ENCODE measurements at places on chromosomes 16 and 17.

DNA sequence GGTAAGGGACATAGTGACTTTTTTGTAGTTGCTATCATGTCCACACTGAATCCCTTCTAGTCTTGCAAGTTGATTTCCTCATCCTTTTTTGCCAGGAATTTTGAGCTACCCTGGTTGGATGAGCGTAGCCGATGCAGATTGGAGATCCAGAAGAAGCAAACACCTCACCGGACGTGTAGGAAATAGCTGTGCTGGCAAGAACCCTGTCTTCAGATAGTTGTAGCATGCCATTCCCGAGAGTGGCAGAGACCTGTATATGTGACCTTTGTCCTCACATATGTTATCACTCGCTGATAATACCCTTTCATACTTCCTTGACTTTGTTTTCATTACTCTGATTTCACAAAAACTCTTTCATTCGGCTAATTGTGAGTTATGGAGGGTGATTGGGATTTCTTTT is 6.2 kb upstream of the CASC3 start:
- DNase-seq = no peak

DNA sequence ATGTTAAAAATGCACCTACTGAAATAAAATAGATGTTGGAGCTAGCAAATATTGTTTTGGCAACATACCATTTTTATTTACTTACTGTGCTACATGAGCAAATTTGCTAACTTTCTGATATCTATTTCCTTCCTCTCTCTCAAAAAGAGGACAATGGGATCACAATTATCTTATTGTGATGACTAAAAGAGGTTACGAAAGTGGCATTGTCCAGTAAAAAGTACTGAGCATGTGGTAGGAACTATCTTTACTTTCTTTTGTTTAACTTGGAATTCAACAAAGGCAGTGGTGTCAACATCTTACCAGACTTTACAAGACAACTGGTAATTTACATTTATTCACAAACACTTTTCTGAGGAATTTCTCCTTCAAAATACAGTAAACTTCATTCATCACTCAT is 1542.6 kb upstream of the CDH8 start:
- no peak for DNase-seq

DNA sequence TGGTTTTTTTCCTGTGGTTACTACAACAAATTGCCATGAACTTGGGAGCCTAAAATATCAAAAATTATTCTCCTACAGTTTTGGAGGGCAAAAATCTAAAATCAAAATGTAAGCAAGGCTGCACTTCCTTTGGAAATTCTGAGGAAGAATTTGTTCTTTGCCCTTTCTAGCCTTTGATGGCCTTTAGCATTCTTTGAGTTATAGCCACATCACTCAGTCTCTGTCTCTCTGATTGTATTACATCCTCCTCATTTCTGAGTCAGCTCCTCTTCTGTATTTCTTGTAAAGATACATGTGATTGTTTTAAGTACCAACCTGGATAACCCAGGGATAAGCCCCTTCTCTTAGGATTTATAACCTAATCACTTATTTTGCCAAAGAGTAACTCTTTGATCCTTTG is 282.0 kb downstream of the BCAS3 start:
- no peak for DNase-seq

- DNase-seq = no peak
Observed at GRCh38 chr17:39252788-39253460, 27.2 kb upstream of the STAC2 start.

- DNase-seq = no peak
Observed at GRCh38 chr17:36849871-36850348, 87.4 kb upstream of the LHX1 start.

GRCh38 chr16:55372792-55373488 is 48.9 kb downstream of the IRX6 start:
- no peak for DNase-seq

DNA sequence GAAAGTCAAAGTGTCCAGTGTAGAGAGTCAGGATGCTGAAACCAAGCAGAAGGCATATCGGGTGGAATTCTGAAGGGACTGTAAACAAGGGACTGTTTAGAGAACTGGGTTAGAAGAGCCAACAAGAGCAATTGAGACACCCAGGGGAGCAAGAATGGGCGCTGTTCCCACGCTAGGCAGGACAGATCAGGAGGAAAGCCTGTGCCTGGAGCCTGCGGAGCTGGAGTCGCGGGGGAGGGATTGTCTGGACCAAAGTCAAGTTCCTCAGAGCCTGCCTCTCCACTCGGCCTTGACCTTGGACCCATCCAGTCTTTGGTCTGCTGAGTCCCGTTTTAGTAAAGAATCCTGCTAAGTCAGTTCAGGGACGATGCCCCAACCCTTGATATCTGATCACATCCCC is 14.7 kb upstream of the KLHL36 start:
- no peak for DNase-seq

- no peak for DNase-seq
Observed at GRCh38 chr17:34024386-34024785, 230.7 kb upstream of the CCL2 start.

- no peak for DNase-seq
Observed at GRCh38 chr16:19708296-19709205, 9.5 kb downstream of the KNOP1 start.

GRCh38 chr16:56286809-56287208 is 95.5 kb downstream of the GNAO1 start:
- DNase-seq = no peak

DNA sequence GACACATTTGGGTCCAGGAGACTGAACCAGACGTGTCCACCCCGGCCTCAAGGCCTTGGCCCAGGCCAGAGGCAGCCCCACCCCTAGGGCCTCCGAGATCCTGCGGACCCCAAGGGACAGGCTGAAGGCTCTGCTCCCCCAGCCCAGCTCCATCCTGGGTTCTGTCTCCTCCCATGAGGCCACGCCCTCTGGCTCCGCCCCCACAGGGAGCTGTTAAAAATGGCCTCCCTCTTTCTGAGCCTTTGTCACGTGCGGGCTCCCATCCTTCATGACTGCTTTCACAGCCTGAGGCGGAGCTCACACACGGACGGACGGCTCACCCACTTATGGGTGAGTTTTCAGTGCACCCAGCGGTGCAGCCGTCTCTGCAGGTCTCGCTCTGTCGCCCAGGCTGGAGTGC is 6.5 kb upstream of the CACNA1H start:
- no peak for DNase-seq

DNA sequence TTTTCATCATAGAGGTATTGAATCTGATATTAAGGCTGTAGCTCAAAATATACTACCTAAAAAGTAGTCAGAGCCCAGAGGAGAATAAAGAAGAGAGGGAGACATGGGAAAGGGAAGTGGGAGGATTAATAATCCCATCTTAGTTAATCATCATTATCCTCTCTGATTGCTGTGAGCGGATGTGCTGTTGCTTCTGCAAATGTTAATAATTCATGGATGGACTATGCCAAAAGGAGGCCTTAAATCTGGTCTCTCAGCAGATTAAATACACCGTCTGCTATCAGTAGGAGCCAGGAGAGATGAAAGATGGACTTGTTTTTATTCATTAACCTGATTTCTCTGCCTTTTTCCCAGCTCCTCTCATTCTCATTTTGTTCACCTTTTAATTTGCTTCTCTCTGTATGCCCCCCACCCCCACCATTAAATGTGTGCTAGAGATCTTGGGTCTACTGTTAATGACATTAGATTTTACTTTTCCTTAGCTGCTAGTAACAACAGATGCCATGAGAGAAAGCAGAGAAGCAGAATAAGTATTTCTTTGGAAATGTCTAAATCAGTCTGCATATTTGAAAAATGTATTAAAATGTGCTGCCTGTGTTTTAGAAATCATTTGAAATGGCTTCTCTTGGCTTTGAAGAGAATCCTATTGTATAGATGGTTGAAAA is 44.2 kb downstream of the NUP93 start:
- DNase-seq = no peak

GRCh38 chr16:69166946-69167930 is 19.7 kb upstream of the SNTB2 start:
- no peak for DNase-seq

GRCh38 chr16:14278749-14279148 is 207.6 kb downstream of the MRTFB start:
- DNase-seq = no peak

DNA sequence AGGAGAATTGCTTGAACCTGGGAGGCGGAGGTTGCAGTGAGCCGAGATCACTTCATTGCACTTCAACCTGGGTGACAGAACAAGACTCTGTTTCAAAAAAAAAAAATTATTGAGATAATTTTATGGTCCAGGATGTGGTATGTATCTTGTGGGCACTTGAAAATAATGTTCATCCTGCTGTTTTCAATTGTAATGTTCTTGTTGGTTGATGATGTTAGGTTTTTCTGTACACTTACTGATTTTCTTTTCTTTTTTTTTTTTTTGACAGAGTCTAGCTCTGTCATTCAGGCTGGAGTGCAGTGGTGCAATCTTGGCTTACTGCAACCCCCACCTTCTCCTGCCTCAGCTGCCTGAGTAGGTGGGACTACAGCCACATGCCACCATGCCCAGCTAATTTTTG is 29.7 kb downstream of the TBX21 start:
- DNase-seq = no peak

DNA sequence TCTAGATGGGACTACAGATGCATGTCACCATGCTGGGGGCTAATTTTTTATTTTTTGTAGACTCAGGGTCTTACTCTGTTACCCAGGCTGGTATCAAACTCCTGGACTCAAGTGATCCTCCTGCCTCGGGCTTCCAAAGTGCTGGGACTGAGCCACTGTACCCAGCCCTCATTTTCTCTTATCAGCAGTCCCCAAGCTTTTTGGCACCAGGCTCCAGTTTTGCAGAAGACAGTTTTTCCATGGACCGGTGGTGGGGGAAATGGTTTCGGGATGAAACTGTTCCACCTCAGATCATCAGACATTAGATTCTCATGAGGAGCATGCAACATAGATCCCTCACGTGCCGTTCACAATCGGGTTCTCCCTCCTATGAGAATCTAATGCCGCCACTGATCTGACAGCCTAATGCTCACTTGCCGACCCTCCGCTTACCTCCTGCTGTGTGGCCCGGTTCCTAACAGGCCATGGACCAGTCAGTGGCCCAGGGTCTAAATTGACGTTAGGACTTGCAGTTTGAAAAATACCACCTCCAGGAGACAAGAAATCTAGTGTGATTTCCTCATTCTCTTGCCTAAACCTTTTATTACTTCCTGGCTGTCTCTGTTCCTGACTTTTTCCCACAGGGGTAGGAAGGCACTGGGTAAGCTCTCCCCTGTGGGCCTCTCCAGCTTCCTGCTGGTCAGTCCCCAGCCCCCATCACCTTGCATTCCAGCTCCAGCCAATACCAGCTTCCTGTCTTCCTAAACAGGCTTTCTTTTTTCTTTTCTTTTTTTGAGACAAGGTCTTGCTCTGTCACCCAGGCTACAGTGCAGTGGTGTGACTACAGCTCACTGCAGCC is 9.3 kb upstream of the CNP start:
- DNase-seq = peak; percentile 52

DNA sequence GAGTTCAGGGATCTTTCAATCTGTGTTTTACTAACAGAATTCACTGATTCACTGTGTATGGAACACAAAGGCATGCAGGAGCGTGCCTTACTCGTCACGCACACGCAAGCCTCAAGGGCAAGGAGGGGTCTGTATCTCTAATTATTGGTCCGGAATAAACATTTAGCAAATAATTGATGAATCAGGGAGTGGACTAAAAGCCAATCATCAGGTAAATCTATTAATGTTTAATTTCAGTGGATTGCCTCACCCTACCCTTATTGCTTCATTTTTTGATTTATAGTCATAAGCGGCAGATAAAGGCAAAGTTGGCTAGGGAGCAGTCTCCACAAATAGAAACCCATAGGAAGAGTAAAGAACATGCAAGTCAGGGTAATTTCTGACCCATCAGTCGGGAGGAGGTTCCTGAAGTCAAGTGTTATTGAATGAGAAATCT is 7.4 kb upstream of the HSD17B2 start:
- DNase-seq = no peak

DNA sequence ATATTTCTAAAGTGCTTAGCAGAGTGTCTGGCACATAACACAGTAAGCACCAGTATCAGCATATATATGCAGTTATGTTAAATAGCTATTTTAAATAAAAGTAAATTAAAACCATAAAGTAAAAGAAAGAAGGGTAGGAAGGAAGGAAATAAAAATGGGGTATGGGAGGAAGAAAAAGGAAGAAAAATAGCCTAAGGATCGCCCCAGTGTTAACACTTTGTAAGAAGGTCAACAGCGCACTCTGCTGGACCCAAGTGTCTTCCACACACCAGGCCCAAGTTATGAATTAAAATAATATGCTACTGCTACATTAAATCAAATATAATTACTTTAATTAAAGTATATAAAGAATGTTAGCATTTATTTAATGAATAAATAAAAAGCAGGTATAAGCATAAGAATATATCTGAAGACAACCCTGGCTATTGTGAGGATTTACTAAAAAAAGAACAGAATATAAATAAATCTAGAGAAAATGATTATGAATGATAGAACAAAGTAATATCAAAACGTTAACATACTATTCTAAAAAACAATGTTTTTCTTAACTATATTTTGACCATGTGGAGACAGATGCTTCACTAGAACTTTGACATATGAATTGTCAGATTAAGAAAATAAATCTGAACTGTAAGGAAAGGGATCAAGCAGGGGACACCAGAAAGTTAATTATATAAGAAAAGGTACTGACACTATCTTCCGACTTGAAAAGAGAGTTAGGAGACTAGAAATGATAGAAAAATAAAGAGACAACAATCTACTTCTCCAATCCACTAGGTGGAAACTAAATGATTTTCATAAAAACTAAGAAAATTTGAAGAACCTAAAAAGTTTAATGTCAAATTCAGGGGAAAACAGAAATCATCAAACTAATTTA is 25.9 kb downstream of the BRIP1 start:
- DNase-seq = peak; percentile 31

DNA sequence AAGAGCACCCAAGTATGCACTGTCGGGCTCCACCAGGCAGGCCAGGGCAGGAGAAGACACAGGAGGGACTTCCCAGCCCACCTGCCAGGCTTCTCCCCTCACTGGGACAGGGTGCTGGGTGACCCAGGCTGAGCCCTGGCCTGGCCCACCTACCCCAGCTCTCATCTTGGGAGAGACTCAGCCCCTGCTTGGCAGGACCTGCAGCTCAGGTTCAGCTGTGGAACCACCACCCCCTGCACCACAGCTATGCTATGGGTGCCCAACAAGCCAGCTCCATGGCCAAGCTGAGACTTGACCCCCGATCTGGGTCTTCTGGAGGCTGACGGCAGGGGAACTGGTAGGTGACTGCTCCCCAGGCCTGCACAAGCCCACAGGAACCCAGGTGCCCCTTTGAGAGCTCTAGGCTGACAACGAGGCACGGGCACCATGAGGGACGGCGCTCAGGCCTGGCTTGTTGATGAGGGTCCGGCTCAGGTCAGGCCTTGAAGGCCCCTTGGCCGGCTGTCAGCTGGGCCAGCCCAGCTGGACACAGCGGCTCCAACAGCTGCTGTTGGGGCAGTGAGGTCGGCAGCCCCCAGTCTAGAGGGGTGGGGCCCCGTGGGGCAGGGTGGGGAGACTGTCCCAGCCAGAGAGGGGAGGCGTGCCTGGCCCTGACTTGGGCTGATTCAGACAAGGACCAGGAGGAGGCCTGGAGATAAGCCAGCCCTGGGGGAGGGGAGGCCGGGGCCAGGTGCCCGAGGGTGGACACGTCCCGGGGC is 4.6 kb downstream of the RPUSD1 start:
- DNase-seq = no peak

GRCh38 chr17:29855686-29856085 is 74.3 kb downstream of the SSH2 start:
- no peak for DNase-seq

GRCh38 chr16:1366712-1367299 is 15.1 kb downstream of the GNPTG start:
- no peak for DNase-seq
